ENCODE measurements at places on chromosomes 5 and 9. TPM values are rescaled to one million over a fixed set of nuclear protein-coding genes. Genes with fewer than 3 reads are reported as not detected.

NIM1K gene
- total RNA-seq: 0.13 TPM

SAXO1 gene
- total RNA-seq: 0.51 TPM

DEPDC1B gene
- 35.4 TPM for total RNA-seq

C5orf63 gene
- total RNA-seq: 2.3 TPM

STOM gene
- total RNA-seq: 29.3 TPM

EXOSC3 gene
- 72.5 TPM for total RNA-seq

GRM6 gene
- not detected for total RNA-seq

C9orf153 gene
- total RNA-seq: not detected

HAPLN1 gene
- 0.76 TPM for total RNA-seq

CDH6 gene
- total RNA-seq: 137 TPM

TERT gene
- total RNA-seq: not detected

MTX3 gene
- 4.4 TPM for total RNA-seq

FOXI1 gene
- not detected for total RNA-seq

PCDHGA5 gene
- 1.5 TPM for total RNA-seq

Data from mesangial cell (primary cell).